Neuronal stem cell (in vitro differentiated cells): ENCODE measurements at places on chromosomes 16 and 17.

- DNase-seq = no peak
Observed at GRCh38 chr17:52828621-52829020, 670.1 kb upstream of the CA10 start.

- DNase-seq = no peak
Observed at GRCh38 chr16:89426736-89427530, 63.4 kb downstream of the ANKRD11 start.

DNA sequence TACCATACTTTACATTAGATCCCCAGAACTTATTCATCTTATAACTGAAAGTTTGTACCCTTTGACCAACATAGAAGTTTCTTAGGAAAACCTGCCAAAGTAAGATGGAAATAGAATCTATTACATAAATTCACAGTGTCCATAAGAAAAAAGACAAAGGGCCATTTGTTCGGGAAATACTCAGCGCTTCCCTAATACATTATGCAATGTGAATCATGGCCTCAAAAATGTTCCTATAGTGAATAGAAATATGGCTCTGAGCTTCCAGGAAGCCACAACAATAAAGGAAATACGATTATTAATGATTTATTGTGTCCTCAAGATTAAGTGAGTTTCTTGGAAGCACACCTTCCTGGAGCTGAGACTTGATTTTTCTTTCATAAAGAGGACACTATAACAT lies 51.5 kb downstream of the GPRC5B start:
- no peak for DNase-seq

DNA sequence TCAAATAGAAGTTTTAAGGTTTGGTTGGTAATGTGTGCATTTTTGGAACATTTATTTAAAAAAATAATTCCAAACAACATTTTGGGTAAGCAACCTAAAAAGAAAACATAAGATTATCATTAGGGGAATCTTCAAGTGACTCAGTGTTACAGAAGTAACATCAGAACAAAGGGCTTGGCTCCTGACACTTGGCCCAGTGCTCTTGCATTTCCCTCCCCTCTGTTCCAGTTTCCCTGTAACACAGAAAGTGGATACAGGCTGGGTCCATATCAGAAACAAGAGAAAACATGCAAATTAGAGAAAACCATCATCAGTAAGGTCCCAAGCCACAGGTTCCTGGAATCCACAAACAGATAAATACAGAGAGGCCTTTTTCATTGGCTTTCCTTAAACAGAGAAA lies 40.1 kb downstream of the SKAP1 start:
- DNase-seq = no peak

DNA sequence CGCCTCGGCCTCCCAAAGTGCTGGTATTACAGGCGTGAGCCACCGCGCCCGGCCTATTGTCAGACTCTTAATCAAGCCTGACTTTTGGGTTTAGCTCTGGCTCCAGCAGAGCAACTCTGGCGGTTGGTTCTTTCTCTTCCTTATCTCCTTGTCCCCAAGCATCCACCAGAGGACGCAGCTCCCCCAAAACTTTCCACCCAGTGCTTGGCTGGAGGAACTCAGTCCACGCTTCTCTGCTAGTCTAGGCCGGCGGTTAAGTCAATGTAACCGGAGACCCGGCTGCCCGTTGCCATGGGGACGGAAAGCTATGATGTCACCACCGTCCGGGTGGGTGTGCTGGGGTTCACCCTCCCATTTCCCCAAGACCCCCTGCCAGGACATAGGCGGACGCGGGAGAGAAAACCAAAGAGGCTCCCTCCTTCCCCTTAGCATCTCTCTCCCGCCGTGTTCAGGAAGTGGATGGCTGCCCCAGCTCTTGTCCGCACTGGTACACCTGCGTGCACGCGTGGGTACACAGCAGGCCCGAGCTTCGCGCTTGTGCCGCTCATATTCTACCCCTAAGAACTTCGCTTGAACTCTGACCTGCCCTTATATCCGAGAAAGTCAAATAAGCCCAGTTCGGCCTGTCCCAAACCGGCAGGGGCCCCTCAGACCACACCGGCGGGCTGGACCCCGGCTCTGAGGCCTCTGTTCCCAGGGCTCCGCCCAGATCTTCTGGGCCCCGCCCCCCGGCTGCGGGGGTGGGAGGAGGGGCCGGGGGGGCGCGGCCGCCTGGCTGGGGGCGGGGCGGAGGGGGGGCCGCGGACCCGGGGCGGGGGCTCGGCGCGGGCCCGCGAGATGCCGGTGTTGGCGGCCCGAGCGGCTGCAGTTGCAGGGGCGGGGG lies at the start of gene RND2:
Gene RND2, plus strand, starts transcription at position 825 of the 883 bp plus-strand sequence. CDS start 117 bp downstream, outside the sequence.
- peak; percentile 97 for DNase-seq

DNA sequence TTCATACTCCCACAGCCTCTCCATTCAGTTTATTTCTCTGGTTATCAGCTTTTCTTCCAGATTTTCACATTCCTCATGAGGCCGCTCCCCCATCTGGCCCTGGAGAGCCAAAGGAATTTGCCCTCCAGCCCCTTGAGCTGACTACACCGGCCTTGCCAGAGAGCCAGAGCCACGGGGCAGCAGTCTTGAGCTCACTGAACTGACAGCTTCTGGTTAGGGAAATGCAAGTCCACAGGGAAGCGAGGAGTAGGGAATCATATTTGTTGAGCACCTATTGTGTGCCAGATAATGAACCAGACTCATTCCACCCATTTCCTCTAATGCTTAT lies 102.4 kb downstream of the ABCC12 start:
- DNase-seq = peak; percentile 36

- no peak for DNase-seq
Observed at GRCh38 chr16:35319536-35320192, 1860.3 kb downstream of the TP53TG3F start.
